Iris pigment epithelial cell (primary cell): ENCODE measurements at places on chromosomes 5 and 9.

GRCh38 chr9:36037549-36038122 lies 923 bp downstream of the RECK start:
- DNase-seq: no peak

GRCh38 chr5:139100825-139101224 lies 97.3 kb downstream of the SIL1 start:
- peak; percentile 85 for DNase-seq

GRCh38 chr5:11069041-11069440 lies 308.0 kb upstream of the DAP start:
- DNase-seq: no peak

DNA sequence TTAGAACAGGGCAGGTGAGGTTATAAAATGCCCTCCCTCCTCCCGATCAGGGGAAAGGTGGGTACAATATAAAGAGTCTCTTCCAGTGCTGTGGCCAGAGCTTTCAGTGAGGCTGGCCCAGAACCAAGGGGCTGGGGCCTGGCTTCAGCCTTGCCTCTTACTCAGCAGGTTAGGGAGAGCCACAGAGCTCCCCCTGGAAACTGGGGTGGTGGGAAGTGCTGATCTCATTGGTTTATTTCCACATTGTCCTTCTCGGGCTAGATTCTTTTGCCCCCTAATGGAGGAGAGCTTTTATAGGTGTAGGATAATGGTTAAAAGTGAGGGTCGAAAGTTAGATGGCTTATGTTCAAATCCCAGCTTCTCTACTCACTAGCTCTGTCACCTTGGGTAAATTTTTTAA lies 186.7 kb upstream of the TBC1D2 start:
- no peak for DNase-seq

- peak; percentile 98 for DNase-seq
Measured at GRCh38 chr5:59107692-59108091, 524.8 kb downstream of the RAB3C start.

GRCh38 chr9:36594213-36594612 lies 21.5 kb downstream of the MELK start:
- DNase-seq: no peak

DNA sequence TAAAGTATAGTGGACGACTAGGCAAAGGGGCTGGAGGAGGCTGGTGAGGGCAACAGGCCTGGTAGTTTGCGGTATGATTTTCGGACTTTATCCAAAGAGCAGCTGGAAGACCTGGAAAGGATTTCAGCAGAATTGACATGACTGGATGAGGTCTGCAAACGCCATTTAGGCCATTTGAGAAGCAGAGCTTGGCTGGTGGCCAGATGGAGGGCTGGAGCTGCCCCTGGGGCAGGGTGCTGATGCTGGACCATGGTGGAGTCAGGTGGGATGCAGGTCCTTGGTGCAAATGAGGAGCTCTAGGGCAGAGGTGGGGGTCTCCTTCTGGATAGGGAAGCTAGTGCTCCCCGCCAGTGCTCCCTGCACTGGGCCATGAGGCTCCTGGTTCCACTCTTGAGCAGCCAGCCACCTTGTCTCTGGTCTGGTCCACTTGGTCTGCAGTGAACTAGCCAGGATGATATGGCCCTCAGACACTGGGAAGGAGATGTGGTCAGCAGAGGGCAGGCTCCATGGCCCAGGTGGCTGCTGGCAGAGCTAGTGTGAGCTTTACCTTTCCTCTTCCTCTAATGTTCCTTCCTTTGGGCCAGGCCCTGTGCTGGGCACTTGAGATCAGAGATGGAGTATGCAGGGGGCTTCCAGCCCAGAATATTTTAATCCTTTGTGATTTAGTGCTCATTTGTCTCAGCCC lies 31.4 kb downstream of the COL27A1 start:
- DNase-seq: no peak
